ENCODE measurements at places on chromosomes 16 and 17. TPM values are rescaled to one million over a fixed set of nuclear protein-coding genes. Genes with fewer than 3 reads are reported as not detected.

- no peak for DNase-seq
Observed at GRCh38 chr17:81419319-81419885, 24.1 kb downstream of the BAHCC1 start.

GRCh38 chr16:70540994-70541393, 17.4 kb downstream of the SF3B3 start:
- no peak for DNase-seq

- DNase-seq, result peak; percentile 63
Observed at GRCh38 chr17:2253768-2254406, 49.7 kb downstream of the SMG6 start.

GRCh38 chr16:53094013-53094630, 39.3 kb downstream of the CHD9 start:
- DNase-seq, result peak; percentile 12

DNA sequence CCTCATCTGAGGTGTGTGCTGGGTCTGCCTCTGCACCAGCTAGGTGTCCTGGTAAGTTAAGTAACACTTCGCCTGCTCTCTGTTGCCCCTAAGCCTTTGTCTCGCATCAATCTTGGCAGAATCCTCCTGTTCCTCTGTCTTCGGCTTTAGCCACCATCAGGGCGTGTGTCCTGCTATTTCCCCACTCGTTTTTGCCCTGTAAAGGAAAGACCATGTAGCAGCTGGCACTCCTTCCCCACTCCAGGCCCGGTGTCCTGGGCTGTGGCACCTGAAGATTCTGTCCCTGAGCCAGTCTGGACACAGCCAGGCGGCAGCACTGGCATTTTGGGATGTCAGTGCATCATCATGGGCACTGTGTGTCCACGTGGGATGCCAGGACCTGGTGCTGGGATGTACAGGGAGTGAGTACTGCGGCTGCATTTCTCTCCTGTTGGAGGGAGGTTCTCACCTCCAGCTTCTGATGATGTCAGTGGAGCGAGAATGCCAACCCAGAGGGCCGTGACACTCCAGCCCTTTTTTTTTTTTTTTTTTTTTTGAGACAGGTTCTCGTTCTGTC, 26.2 kb upstream of the FOXK2 start:
- DNase-seq, result no peak

DNA sequence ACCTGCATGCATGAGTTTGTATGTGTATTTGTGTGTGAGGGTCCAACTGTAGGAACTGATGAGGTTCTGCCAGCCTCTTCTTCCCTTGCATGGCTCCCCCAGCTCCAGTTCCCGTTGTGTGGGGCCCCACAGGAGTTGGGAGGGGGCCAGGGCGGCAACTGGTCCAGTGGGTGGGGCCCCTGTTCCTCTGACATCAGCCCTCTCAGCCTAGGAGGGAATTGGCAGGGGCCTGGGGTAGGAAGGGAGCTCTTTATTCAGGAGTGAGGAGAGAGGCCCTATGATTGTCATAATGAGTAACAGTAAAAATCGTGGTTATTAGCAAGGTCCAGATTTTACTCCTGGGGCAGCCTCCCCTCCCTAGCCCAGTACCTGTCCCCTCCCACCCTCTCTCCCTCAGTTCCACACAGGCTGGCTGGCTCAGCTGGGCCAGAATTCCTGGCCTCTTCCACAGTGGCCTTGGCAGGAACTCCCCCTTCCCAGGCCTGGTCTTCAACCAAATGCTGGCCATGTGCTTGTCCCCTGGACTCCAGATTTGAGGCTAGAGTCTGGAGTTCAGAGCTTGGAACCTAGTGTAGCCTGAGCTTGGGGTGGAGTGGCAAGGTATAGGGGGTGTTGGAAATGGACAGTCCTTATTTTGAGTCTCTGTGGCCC, 18.9 kb downstream of the RARA start:
- DNase-seq, result no peak

DNA sequence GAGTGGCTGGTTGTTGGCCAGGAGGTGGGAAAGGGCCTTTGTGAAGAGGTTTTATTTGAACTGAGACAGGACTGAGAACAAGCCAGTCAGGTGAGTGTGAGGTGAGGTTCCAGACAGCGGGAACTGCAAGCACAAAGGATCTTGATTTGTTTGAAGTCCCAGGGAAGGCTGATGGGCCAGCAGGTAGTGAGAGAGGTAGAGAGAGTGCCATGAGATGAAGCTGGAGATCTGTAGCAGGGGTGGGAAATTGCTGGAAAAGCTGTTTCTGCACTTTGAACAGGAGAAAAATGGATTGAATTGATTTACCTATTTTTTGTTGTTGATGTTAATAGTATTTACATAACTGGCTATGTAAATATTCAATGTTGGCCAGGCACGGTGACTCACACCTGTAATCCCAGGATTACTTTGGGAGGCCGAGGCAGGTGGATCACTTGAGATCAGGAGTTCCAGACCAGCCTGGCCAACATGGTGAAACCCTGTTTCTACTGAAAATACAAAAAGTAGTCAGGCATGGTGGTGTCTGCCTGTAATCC, 7.7 kb upstream of the DCTPP1 start:
- DNase-seq, result no peak

GRCh38 chr17:45824475-45824874, 20.2 kb upstream of the SPPL2C start:
- no peak for DNase-seq

GRCh38 chr17:79631640-79632431, 21.0 kb upstream of the RBFOX3 start:
- DNase-seq, result no peak

DNA sequence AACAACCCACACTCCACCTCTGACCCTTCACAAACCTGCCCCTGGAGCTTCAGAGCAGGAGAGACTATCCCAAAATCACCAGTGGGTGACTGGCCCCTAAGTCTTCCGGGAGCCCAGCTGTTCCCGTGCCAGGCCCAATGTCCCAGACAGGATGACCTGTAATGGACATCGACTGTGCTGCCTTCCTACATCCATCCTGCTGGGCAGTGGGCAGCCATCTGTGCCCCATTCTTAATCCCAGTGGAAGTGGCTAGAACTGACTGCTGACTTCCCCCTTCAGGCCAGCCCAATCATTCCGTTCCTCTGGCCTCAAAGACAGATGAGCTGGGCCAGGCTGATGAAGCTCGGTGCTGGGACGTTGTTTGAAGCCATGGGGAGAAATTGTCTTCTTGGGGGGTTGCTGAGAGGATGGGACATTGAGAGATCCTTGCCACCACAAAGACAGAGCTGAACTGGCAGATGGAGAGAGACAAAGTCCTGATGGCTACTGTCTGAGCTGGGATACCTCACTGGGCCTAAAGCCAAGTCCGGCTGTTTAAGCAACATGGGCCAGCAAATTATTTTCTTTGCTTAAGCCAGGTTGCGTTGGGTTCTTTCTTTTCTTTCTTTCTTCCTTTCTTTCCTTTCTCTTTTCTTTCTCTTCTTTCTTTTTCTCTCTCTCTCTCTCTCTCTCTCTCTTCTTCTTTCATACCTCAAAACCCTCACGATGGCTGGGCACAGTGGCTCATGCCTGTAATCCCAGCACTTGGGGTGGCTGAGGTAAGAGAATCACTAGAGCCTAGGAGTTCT, 17.9 kb upstream of the ALOX15B start:
- DNase-seq, result no peak

- no peak for DNase-seq
Observed at GRCh38 chr16:7304279-7304678, 28.4 kb upstream of the RBFOX1 start.

DNA sequence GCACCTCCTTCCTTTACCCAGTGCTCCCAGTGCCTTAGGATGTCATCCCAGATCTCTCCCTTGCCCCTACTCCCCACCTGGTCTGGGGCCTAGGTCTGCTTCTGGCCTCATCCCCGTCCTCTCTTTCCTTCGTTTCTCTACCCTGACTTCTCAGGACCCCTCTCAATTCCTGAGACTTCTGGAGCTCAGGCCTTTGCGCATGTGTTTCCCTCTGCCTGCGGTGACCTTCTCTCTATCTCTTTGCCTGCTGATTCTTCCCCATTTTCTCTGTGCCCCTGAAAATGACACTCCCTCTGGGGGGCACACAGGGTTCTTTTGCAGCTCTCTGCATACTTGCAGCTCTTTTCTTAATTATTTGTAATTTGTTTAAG, 13.5 kb downstream of the ADORA2B start:
- no peak for DNase-seq

DNA sequence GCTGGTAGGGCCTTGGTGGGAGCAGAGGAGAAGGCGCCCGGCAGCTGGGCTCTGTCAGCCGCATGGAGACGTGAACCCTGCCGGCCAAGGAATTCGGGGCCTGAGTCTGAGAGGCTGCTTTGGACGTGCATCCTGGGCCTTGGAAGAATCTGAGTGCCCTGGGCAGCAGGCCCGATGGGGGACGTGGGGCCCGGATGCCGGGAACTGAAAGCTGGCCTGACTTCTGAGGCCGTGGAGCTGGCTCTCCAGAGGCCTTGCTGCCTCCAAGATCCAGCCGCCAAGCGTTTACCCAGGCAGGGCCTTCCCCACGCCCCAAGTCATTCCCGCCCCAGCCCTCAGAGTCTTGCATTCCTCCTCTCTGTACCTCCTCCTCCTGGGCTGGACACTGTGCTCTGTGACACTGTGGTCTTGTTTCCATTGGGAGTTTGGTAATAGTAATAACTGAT, 37.2 kb downstream of the NKD1 start:
- DNase-seq, result no peak

GRCh38 chr17:60993497-60993896, 315.8 kb downstream of the BCAS3 start:
- DNase-seq, result no peak

- DNase-seq, result no peak
Observed at GRCh38 chr17:49853470-49854015, 5.7 kb upstream of the TAC4 start.

- DNase-seq, result no peak
Observed at GRCh38 chr17:39447561-39447960, 3.5 kb downstream of the MED1 start.

GRCh38 chr17:27413315-27413714, 42.9 kb upstream of the KSR1 start:
- no peak for DNase-seq

RGS9 gene
- total RNA-seq, result 8.7 TPM

BMERB1 gene
- total RNA-seq, result 7.7 TPM

IL34 gene
- total RNA-seq, result not detected

TNK1 gene
- total RNA-seq, result 4.4 TPM

BFAR gene
- total RNA-seq, result 51.4 TPM

ARL4D gene
- 2.3 TPM for total RNA-seq

NPIPB6 gene
- total RNA-seq, result 2.5 TPM

PYDC1 gene
- not detected for total RNA-seq

ASGR2 gene
- total RNA-seq, result not detected
